ENCODE measurements at places on chromosomes 5 and 9.

- DNase-seq: no peak
Observed at GRCh38 chr9:133098871-133099270, 22.2 kb downstream of the RALGDS start.

- no peak for DNase-seq
Observed at GRCh38 chr5:5816960-5817359, 394.5 kb downstream of the ICE1 start.

DNA sequence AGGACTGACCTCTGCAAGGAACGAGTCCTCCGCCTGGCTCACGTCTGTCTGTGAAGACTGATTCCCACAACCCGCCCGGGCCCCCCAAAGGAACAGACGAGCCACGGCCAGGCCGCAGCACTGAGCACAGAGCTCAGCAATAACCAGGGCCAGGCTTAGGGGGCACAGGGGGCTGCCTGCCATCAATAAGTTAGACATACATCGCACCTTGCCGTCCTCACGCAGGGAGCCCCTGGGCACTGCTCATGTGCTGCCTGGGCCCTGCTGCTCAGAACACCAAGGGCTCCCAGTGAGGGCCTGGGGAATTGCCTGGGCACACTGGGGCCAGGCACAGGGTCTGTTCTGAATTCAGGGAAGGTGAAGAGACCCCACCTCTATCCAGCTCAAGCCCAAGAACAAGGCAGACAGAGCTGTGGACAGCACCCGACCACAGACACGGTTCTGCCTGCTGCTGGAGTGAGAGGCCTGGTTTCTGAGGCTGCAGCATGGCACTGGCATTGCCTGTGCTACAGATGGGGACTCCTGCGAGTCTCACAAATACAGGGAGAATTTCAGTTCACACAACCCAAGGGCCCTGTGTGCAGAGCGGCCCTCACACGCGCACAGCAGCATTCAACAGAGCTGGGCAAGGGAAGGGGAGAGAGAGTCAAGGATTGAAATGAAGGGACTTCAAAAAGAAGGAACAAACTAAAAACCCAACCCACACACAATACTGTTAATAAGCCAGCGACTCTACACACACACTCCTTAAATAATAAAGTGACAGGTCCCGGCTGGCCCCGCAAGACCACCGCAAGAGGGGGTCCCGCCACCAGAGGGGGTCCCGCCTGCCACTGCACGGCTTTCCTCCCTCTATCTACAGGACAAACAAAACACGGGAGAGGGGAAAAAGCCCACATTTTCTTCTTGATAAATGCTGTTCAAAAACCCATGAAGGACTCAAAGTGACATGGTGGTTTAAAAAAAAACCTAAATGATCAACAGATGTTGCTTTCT, 32.0 kb downstream of the PRRT1B start:
- no peak for DNase-seq

DNA sequence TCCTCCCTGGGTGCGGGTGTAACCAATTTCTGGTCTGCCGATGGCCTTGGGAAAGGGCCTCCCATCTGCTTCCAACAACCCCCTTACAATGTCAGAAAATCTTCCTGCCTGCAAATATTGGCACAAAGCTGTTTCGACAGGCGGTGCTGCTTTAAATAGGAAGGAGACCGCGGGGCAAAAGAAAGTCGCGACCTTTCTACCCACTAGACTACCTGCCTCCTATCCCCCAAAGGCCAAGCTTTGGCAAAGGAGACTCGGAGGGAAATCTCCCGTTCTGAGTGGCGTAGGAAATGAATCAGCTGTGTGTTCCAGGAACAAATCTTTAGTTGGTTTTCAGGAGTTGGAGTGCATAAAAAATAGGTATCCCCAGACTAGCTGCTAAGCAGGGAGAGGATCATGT, 36.8 kb upstream of the NFIB start:
- DNase-seq: no peak
